ENCODE measurements at places on chromosomes 4 and X. TPM values are rescaled to one million over a fixed set of nuclear protein-coding genes. Genes with fewer than 3 reads are reported as not detected.

Gene SLC25A14
- total RNA-seq = 11.1 TPM

Gene IQCM
- not detected for total RNA-seq

Gene SLC25A31
- not detected for total RNA-seq

Gene HPRT1
- total RNA-seq = 13.2 TPM

GRCh38 chr4:105060628-105061027, 86.0 kb upstream of the TET2 start:
- DNase-seq = no peak

DNA sequence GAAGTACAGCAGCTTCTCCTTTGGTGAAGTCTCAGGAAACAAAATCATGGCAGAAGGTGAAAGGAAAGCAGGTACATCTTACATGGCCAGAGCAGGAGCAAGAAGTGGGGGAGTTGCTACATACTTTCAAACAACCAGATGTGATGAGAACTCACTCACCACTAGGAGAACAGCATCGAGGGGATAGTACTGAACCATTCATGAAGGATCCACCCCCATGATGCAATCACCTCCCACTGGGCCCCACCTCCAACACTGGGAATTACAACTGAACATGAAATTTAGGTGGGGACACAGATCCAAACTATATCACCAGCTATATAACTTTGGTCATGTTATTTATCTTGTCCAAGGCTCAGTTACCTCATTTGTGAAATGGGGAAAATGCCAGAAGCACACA, 159.4 kb downstream of the OPHN1 start:
- DNase-seq = no peak

DNA sequence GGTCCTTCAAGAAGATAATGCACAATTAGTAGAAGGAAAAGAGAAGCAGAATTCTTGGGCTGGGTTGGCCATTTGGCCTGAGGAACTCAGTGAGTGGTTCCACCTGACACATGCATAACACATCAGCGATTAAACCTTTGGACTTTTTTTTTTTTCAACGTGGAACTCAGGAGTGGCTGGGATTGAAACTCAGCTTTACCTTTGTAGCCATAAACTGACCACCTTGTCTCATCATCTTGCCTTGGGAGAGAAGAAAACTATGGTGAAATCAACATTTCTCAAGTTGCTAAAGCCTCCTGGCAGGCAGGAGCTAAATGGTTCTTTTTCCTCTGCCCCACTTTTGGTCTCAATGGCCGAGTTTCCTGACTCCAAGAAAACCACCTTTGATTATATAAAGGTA, 16.3 kb downstream of the PTTG2 start:
- DNase-seq = no peak

DNA sequence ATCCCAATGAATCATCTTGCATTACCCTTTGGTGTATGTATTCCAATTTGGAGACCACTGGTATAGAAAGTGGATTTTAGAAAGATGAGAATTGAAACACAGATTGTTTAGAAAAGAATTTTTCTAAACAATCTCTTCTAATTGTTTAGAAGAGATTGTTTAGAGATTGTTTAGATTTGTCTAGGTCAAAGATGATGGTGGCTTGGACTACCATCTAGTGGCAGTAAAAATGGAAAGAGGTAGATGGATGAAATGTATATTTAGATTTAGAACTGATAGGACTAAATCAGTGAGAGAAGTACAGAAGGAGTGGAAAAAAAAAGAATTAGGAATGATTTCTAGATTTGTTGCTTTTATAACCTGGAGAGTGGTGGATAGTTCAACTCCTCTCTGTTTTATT, 70.6 kb downstream of the ARSJ start:
- DNase-seq = no peak

GRCh38 chrX:53047228-53047627, 1.4 kb upstream of the GPR173 start:
- no peak for DNase-seq

DNA sequence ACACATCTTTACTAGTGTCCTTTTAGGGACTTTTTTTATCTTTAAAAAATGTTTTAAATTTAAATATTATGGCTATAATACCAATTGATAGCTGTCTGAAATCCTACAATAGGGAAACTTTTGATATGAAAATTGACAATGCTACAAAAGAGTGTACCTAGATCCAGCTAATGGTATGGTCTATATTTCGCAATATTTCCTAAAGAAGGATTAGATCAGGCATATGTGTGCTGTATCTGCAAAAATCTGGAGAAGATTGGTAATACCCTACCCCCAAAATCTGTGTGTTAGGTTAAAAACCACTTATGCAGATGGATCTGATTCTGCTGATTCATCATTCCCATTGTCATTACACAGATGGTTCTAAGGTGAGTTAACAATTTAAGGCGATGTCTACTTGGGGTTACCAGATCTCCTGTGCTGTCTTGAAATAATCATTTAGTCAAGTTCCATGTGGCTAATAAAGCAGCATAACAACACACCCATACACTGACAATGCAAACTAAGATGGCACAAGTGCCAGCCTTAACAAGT, 137.1 kb downstream of the GASK1B start:
- DNase-seq = no peak

- DNase-seq = no peak
Observed at GRCh38 chr4:158010361-158010760, 162.5 kb downstream of the GASK1B start.

Measured in glomerular endothelial cell (primary cell).